Cerebellar nuclear complex (tissue), 1 donor: ENCODE measurements at places on chromosomes 1 and 21.

- no peak for DNase-seq
These were observed 9.1 kb upstream of the SLC30A2 start for GRCh38 chr1:26055041-26055440.

DNA sequence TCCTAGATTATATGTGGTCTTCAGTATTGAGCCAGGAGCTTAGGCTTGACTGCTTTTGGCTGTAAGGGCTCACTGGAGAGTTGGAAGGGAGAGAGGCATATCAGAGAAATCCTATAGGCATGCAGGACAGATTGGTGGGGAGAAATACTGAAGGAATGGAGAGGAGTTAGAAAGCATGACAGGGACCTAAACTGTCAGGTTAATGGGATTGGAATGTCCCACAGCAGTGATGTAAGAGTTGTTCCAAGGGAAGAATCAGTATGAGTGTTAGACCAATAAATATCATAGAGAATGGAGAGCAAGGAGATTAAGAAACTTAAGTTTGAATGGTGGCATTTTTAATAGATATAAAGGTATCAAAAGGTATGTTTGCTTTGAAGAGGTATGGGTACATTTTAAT is 39.7 kb downstream of the SLC35A3 start:
- no peak for DNase-seq

- DNase-seq: no peak
These were observed 20.9 kb upstream of the CDCP2 start for GRCh38 chr1:54173681-54174080.

DNA sequence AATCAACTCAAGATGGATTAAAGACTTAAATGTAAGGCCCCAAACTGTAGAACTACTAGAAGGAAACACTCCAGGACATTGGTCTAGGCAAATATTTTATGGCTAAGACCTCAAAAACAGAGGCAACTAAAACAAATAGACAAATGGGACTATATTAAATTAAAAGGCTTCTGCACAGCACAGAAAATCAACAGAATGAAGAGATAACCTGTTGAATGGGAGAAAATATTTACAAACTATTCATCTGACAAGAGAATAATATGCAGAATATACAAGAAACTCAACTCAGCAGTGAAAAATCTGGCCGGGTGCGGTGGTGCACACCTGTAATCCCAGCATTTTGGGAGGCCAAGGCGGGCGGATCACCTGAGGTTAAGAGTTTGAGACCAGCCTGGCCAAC is 84.1 kb upstream of the HNRNPU start:
- DNase-seq: no peak

DNA sequence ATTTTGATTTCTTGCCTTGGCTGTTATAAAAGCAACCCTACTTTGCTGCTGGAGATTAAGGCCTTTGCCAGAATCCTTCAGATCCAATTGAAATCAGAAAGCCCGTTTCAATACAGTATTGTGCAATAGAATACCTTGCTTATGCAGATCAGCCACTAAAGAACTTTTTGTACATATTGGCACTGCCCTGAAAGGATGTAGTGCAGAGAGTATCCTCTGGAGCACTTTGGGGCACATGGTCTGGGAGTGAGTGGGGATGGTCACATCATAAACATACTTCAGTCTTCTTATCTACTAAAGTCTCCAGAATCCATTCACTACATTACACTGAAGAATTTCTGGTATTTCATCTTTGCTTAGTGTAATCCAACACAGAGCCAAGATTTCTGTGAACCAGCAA is 189.0 kb downstream of the CENPF start:
- DNase-seq: no peak

GRCh38 chr1:36559061-36559460 is 76.3 kb upstream of the CSF3R start:
- DNase-seq: no peak

- no peak for DNase-seq
These were observed 8.8 kb downstream of the ARID1A start for GRCh38 chr1:26704629-26705028.

GRCh38 chr21:26137379-26138060 is 33.0 kb downstream of the APP start:
- DNase-seq: no peak

DNA sequence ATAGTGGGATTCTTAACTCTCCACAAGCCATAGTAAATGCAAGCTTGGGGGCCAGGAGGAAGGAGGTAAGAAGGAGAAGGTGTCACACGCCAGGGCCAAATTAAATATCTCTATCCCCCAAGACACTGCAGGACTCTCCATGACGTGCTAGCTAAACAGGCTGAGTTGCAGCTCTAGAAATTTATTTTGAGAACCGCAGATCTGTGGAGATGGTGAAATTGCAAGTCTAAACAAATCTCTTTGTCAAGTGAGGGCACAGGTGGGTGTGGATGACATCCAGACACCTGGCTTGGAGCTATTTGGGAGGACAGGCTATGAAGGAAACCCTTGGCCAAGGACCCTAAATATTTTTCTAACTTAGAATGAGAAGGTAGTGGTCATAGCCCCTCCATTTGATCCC is 39.5 kb upstream of the USP1 start:
- no peak for DNase-seq

- no peak for DNase-seq
These were observed 515.8 kb downstream of the PTPRU start for GRCh38 chr1:29752141-29752540.

DNA sequence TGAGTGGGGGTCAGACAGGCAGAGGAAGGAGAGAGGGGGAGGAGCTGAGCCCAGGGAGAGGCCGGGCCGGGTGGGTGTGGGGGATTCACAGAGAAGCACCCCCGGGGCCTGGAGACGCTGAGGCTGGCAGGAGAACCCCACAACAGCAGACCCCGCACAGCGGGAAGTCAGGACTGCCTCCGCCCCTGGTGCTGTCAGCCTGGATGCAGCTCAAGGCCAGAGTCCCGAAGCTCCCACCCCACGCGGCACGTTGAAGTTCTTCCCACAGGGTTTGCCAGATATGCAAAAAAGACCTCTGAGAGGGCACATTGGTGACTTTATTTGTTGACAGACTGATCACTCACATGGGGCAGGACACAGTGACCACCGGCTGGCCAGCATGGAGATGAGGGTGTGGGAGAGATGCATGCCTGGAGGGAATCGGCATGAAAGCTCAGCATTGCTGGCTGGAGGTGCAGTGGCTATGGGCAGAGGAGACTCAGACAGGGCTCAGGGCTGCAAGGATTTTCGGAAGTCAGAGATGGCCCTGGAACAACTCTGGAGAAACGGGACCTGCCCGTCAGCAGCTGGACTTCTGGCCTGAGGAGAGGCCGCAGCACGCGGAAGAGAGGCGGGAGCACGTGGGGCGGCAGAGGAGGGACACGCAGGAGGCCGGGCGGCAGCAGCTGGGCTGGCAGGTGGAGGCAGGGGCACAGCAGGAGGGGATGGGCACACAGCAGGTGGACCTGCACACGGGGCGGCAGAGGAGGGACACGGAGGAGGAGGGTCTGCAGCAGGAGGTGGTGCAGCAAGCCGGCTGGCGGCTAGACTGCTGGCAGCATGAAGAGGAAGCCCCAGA is 885 bp downstream of the KRTAP10-3 start:
- DNase-seq: no peak

DNA sequence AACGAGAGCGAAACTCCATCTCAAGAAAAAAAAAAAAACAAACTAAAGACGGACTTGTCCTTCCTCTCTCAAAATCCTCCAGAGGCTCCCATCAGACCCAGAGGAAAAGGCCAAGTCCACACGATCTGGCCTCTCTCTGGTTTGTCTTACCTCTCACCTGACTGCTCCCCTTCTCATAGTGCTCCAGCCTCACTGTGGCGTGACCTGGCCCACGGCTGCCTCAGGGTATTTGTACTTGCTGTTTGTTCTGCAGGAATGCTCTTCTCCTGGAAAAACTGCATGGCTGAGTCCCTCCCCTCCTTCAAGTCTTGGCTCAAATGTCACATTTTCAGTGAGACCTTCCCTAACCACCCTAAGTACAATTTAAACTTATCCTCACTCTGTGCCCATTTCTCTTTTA is 8.0 kb upstream of the BRWD1 start:
- no peak for DNase-seq
